Neural crest cell (in vitro differentiated cells): ENCODE measurements at places on chromosomes 1 and 21.
A peak's percentile ranks its signal among the peaks of the same experiment; 100 is the strongest.

DNA sequence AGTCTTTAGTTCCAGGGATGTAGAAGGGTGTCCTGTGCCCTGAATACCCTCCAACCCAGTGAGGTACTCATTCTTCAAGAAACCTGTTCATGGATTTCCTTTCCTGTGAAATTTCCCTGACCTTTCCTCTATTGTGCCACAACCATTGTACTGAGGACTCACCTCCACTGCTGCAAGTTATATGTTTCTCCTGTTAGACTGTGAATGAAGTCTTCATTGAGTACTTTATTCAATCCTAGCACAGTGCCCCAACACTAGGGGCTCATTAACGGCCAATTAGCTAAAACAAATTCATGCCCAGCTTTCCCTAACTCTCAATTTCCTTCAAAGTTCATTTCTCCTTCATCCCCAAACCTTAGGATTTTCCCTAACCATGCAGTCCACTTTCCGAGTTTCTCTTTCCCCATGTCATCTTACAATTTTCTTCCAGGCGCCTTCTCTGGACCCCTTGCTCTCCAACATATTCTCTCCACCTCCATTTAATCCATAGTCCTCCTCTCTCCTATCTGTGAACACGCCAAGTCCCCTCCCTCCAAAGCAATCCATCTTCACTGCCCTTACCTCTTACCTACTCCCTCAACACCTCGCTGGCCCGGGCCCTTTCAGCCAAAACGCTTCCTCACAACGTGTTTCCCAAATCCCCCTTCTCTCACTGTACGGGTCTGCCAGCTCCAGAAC is 1.3 kb downstream of the TRIM33 start:
- peaks cover 5% of the 10 kb centered on the region for H3K36me3 ChIP-seq
- peaks cover 51% of the 10 kb centered on the region for H3K4me1 ChIP-seq
- peak overlapping the region; percentile 96 for H3K4me3 ChIP-seq
- no peak for DNase-seq

DNA sequence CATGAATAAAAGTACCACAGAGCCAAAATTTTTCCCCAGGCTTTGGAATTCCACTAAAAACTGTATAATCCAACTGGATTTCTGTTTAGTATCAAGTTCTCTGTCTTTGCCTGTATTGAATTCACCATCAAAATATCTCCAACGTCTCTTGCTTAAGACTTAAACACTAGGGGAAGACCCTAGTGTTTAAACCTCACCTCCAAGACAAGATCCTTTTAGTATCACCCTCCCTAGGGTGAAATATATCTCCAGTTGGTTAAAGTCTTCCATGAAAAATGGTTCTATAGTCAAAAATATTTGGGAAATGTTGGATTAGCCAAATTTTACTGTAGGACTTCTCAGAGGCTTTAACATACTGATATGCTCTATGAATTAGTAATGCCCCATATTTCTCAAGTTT is 8.1 kb upstream of the XCL1 start:
- DNase-seq, result no peak
- H3K4me3 ChIP-seq, result no peak overlapping the region
- H3K36me3 ChIP-seq, result peaks cover 5% of the 10 kb centered on the region
- H3K27ac ChIP-seq, result no peak overlapping the region

- H3K36me3 ChIP-seq, result no peaks in the 10 kb centered on the region
- no peak overlapping the region for H3K27ac ChIP-seq
- DNase-seq, result no peak
- no peak overlapping the region for H3K4me3 ChIP-seq
Measured at GRCh38 chr1:9413877-9414213, 121.2 kb downstream of the SPSB1 start.

DNA sequence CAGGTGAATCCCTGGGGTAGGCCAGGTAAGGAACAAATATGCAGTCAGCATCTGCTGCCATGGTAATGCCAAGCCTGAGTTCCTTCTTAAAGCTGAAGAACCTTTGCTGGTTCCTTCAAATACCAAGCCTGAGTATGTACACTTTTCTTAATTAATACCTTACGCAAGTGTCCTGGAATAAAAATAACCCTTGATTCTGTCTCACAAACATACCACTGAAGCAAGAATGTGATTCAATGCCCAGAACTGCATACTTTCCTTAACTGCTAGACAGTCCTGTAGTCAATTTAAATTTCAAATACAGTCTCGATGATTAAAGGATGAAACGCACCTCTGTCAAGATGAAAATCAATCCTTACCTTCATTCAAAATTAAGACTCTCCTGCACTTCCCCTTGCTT is 634.0 kb upstream of the CHRM3 start:
- no peaks in the 10 kb centered on the region for H3K36me3 ChIP-seq
- DNase-seq, result no peak
- H3K27me3 ChIP-seq, result no peaks in the 10 kb centered on the region
- H3K4me1 ChIP-seq, result no peaks in the 10 kb centered on the region

- H3K4me1 ChIP-seq, result peaks cover 7% of the 10 kb centered on the region
- H3K27ac ChIP-seq, result no peak overlapping the region
- DNase-seq, result no peak
Measured at GRCh38 chr21:28229814-28230213, 762.9 kb downstream of the LTN1 start.

GRCh38 chr1:225450491-225451191 is 22.8 kb upstream of the LBR start:
- DNase-seq, result no peak
- H3K27me3 ChIP-seq, result no peaks in the 10 kb centered on the region
- no peak overlapping the region for H3K27ac ChIP-seq
- no peaks in the 10 kb centered on the region for H3K36me3 ChIP-seq

GRCh38 chr21:31364253-31364945 is 20.3 kb upstream of the TIAM1 start:
- peak overlapping the region; percentile 44 for H3K27ac ChIP-seq
- H3K36me3 ChIP-seq, result peaks cover 3% of the 10 kb centered on the region
- H3K27me3 ChIP-seq, result no peaks in the 10 kb centered on the region
- H3K4me3 ChIP-seq, result no peak overlapping the region
- DNase-seq, result no peak

DNA sequence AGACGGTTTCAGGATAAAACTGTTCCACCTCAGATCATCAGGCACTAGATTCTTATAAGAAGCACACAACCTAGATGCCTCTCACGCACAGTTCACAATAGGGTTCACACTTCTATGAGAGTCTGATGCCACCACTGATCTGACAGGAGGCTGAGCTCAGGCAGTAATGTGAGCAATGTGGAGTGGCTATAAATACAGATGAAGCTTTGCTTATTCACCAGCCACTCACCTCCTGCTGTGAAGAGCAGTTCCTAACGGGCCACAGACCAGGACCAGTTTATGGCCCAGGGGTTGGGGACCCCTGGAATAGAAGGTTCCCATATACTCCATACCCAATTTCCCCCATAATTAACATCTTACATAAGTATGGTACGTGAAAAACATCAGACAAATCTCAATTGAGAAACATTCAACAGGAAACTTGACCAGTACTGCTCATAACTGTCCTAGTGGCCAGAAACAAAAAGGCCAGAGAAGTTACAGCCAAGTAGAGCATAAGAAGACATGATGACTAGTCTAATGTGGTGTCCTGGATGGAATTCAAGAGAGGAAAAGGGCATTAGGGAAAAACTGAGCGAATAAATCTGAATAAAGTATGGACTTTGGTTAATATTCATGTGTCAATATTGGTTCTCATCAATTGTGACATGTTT is 24.7 kb upstream of the IGSF5 start:
- no peak overlapping the region for H3K4me3 ChIP-seq

- no peak overlapping the region for H3K27ac ChIP-seq
- no peak for DNase-seq
- H3K4me1 ChIP-seq, result peaks cover 4% of the 10 kb centered on the region
- peaks cover 3% of the 10 kb centered on the region for H3K36me3 ChIP-seq
- H3K4me3 ChIP-seq, result no peak overlapping the region
Measured at GRCh38 chr1:245776139-245776538, 621.4 kb downstream of the KIF26B start.

GRCh38 chr1:24252185-24252780 is 65.2 kb upstream of the IFNLR1 start:
- H3K27ac ChIP-seq, result no peak overlapping the region
- no peaks in the 10 kb centered on the region for H3K36me3 ChIP-seq
- no peak for DNase-seq
- H3K4me1 ChIP-seq, result no peaks in the 10 kb centered on the region
- H3K4me3 ChIP-seq, result no peak overlapping the region
- no peaks in the 10 kb centered on the region for H3K27me3 ChIP-seq

DNA sequence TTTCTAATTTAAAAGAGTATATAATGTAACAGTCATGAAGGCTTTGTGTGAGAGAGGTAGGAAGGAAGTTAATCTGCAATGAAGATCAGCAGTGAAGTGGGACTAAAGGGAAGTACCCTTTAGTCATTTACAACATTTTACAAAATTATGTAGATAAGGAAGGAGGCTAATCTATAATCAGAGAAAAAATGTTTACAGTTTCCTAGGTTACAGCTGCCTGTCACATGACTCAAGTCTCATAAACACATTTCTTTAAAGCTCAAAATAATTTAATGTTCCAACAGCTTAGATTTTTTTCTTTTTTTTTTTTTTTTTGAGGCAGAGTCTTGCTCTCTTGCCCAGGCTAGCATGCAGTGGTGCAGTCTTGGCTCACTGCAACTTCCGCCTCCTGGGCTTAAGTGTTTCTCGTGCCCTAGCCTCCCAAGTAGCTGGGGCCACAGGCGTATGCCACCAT is 26.2 kb upstream of the CAP1 start:
- peaks cover 14% of the 10 kb centered on the region for H3K27me3 ChIP-seq
- no peak for DNase-seq
- no peaks in the 10 kb centered on the region for H3K4me1 ChIP-seq
- H3K27ac ChIP-seq, result no peak overlapping the region
- H3K36me3 ChIP-seq, result no peaks in the 10 kb centered on the region
- H3K4me3 ChIP-seq, result no peak overlapping the region

DNA sequence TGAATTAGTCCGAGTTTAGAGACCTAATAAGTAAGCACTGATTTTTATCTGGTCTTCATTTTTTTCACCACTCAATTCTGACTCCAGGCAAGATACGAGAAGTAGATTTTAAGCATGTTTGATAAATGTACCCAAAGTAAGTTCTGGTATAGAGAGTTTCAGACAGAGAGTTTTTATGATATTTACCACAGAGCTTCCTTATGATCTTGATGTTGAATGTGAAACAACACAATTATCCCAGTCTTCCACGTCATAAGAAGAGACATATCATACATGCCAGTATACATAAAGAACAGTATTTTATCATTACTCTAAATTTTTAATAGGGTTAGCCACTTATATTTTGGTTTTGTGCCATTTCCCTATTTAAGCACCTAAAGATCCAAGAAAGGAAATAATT is 7.8 kb upstream of the NCMAP start:
- H3K36me3 ChIP-seq, result no peaks in the 10 kb centered on the region
- H3K4me1 ChIP-seq, result peaks cover 14% of the 10 kb centered on the region
- no peak for DNase-seq
- H3K27me3 ChIP-seq, result peaks cover 29% of the 10 kb centered on the region

DNA sequence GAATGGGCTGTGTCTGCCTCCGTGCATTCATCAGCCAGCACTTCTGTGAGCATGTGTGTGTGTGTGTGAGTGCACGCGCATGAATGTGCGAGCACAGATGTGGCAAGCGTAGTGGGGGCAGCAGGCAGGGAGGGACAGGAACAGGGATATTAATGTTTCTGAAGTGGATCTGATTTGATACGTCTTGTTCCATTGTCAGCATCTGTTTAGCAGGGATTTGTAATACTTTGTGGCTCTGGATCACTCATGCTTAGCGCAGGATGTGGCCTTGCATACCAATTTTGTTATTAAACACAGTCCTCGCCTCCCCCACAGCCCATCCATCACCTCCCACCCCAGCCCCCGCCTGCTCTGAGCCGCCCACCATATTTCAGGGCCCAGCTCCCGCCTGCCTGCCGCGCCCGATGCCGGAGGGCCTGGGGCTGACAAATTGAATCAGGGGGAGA is 52.4 kb downstream of the TMEM53 start:
- no peaks in the 10 kb centered on the region for H3K36me3 ChIP-seq
- peaks cover 16% of the 10 kb centered on the region for H3K27me3 ChIP-seq
- H3K27ac ChIP-seq, result no peak overlapping the region
- peaks cover 5% of the 10 kb centered on the region for H3K4me1 ChIP-seq
- no peak for DNase-seq

- no peaks in the 10 kb centered on the region for H3K27me3 ChIP-seq
- H3K4me3 ChIP-seq, result no peak overlapping the region
- H3K36me3 ChIP-seq, result no peaks in the 10 kb centered on the region
- H3K4me1 ChIP-seq, result no peaks in the 10 kb centered on the region
- no peak for DNase-seq
Measured at GRCh38 chr1:40439247-40439646, 11.0 kb upstream of the ZFP69B start.

GRCh38 chr1:241684108-241684507 is 32.0 kb downstream of the WDR64 start:
- H3K4me1 ChIP-seq, result no peaks in the 10 kb centered on the region
- DNase-seq, result no peak
- H3K27ac ChIP-seq, result no peak overlapping the region
- peaks cover 14% of the 10 kb centered on the region for H3K27me3 ChIP-seq
- no peak overlapping the region for H3K4me3 ChIP-seq
- H3K36me3 ChIP-seq, result no peaks in the 10 kb centered on the region
